ENCODE measurements at places on chromosomes 7 and 10. TPM values are rescaled to one million over a fixed set of nuclear protein-coding genes. Genes with fewer than 3 reads are reported as not detected.

DNA sequence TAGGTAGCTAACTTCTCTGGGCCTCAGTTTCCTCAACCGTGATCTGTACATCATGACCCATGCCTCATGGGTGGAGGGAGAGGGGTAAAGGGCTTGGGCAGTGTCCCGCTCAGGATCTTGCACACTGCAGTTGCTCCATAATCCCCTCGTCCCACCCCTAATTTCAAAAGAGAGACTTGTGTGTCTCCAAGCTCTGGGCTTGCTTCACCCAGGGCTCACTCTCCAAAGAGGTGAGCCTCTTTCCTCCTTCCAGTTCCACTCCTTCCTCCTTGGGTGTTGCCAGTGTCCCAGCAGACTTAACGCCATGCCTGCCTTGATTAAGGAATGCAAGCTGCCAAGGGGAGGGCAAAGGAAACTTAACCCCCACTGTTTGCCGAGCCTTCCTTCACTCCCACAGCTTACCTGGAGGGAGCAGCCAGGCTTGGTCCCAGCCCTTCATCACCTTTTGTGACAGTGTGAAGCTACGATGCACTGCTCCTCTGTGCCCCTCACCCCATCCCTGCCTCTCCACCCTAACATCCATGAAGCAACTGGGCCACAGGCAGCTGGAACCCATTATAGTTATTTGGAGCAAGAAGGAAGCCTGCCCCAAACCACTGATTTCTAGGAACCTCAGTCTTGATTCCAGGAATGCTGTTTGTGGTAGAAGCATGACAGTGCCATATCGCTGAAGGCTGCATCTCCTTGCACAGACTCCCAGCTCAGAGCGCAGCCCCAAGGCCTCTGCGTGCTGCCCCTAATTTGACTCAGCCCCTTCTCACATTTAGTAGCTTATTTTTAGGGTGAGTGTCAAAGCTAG lies 363.3 kb downstream of the TNS3 start:
- no peak for DNase-seq

- DNase-seq = no peak
Observed at GRCh38 chr7:50492770-50493519, 42.8 kb upstream of the FIGNL1 start.

DNA sequence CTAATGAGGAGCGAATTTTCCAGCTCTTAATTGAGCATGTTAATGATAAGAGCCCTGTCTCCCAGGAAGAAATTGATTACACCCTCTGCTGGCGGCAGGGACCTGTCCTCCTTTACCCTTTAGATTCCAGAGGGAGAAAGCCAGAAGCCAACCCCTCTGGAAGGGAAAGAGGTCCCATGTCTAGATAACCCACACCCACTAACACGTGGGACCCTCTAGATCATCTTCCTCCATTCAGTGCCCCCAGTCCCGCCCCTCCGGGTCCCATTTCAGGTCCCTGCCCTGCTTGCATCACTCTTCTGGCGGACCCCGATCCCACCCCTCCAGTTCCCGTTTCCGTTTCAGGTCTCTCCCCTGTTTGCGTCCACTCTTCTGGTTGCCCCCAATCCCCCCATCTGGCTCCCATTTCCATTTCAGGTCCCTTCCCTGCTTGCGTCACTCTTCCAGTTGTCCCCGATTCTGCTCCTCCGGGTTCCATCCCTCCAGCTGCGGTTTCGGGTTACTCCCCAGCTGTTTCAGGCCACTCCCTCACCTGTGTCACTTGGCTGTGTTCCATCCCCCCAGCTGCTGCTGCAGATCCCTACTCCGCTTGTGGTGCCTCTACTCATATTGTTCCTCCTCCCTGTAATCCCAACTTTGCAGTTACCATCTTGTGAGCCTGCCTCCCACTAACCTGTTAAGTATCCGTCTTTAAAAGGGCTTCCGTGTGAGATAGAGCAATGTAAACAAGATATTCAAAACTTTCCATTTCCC lies 202.4 kb downstream of the SH2D4B start:
- DNase-seq = no peak

- no peak for DNase-seq
Observed at GRCh38 chr10:14930610-14931009, 23.3 kb downstream of the DCLRE1C start.

DNA sequence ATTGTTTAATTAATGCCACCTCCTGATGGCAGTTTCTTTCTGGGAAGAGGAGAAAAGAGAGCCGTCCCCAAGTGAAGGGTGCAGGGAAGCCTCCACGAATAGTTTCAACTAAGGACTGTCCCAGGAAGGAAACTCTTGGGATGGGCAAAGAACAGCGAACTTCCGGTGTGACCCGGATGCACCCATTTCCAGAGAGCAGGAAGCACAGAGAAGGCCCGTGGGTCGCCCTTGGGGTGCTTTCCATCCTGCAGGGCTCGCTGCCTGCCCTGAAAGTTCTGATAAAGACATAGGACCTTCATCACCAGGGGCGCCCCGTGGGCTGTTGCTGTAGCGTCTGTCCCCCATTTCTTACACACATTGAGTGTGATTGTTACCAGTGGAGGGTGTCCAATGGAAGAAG lies 27.0 kb downstream of the GTF2I start:
- DNase-seq = no peak

The GRB10 gene
- 64.1 TPM for total RNA-seq
